Activated T-cell treated with anti-CD3 and anti-CD28 coated beads, Interleukin-2, amount 50 U/mL, for 24 hours (primary cell): ENCODE measurements at places on chromosomes 6 and 20.
A peak's percentile ranks its signal among the peaks of the same experiment; 100 is the strongest.

GRCh38 chr20:55269913-55270312 is 735.4 kb downstream of the CBLN4 start:
- DNase-seq: no peak

DNA sequence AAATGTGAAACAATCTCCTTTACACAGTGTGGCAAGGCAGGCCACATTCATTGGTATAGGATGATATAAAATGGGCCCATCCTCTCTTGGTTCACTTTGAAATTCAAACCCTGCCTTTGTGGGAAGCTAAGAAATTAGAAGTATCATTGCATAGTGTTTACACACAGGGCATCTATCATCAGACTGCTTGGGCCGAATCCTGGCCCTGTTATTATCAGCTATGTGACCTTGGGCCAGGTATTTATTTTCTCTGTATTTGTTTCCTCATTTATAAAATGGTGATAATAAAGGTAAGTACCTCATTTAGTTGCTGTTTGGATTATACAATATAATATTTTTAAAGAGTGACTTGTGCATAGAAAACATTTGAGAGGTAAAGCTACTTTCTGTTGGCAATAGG is 45.5 kb downstream of the PTPRK start:
- DNase-seq: no peak

DNA sequence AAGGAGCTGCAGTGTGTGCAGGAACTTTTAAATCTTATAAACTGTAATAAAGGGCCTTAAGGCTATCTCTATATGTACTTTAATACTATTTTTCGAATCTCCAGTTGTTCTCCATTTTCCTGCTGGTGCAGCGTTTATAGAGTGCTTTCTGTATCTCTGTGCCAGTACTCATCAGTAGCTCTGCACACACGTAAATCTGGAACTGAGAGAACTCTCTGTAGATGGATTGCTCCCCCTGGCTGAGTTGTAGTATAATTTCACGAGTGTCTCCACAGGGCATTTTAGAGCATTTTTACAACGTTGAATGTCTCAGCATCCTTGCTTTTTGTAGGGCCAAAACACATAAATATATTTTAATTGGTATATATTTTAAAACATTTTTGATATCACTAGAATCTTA is 256.5 kb downstream of the TRDN start:
- no peak for DNase-seq

- peak; percentile 60 for DNase-seq
These were observed 1.6 kb upstream of the HEY2 start for GRCh38 chr6:125747589-125748405.

GRCh38 chr6:148200293-148200692 is 142.3 kb upstream of the SASH1 start:
- no peak for DNase-seq
